Inflammatory macrophage treated with lipopolysaccharide for 1 hour (primary cell): ENCODE measurements at places on chromosomes 12 and 14.
A peak's percentile ranks its signal among the peaks of the same experiment; 100 is the strongest.

DNA sequence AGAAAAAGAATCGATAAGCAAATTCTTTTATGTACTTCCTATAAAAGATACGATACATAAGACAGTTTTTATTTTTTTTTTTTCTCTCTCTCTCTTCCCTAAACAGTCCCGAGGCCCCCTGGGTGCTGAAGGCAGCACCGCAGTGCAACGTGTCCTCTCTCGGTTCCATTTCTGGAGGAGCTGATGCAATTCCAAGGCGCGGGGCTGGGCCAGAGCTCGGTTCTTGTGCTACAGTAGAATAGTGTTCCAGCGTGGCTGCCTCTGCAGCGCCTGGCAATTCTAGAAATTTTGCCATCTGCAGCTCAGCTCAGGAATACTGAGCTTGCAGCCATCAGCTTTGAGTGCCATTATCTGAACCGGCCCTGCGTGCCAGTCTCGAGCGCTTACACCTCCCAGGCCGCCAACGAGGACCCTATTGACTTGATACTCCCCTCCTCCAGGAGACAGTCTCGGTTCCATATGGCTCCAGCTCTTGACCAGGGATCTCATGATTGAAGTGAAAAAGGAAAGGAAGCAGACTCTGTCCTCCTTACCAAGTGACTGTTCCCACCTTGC, 630 bp downstream of the ALDH1L2 start:
- peak; percentile 68 for DNase-seq

DNA sequence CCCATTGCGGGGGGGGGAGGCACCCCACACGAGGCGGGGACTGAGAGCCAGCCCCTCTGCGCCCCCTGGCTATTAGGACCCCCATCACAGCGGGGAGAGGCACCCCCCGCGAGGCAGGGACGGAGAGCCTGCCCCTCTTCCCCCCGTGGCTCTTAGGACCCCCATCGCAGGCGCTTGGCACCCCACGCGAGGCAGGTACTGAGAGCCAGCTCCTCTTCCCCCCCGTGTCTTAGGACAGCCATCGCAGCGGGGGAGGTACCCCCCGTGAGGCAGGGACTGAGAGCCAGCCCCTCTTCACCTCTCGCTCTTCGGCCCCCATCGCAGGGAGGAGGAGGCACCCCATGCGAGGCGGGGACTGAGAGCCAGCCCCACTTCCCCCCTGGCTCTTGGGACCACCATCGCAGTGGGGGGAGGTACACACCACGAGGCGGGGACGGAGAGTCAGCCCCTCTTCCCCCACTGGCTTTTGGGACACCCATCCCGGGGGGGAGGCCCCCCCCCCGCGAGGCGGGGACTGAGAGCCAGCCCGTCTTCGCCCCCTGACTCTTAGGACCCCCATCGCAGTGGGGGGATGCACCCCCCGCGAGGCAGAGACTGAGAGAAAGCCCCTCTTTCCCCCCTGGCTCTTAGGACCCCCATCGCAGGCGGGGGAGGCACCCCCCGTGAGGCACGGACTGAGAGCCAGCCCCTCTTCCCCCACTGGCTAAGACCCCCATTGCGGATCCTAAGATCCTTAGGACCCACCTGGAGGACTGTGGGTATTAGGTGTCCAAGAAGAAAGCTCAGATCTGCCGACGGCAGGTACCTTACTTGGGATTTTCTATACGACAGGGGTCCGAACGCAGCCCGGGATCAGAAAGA, 198.6 kb upstream of the PZP start:
- no peak for DNase-seq

DNA sequence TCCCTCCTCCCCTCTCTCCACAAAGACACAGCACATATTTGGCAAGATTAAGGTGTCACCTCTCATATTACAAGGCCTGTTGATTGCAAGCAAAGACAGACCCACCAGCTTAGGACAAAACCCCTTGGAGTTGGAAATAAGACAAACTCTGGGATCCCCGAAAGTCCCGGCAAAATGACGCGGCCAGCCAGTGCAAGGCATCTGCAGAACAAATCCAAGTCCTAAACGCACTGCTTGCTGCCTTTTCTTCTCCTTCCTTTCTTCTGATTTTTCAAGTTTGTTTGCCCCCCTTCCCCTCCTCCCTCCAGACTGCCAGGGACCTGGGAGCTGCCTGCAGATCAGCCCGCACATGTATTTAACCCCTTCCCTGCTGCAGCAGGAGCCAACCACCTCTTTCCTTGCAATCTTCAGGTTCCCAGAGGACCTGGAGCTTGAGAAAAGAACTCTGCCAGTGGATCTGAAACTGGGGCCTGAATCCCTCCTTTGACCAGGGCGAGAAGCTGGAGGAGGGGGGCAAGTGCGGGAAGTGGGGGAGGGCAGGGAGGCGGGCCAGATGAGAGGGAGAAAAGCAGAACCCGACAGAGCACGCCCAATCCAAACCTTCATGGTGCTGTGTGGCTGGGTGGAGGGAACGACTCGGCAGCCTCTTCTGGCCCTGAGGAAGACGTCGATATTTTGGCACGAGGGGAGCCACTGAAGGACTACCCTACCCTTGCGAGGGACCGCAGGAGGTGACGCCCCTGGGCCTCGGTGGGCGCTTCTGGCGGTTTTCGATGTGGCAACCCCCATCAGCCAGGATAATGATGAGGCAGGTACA, 2.0 kb upstream of the NTF3 start:
- no peak for DNase-seq

- no peak for DNase-seq
Measured at GRCh38 chr12:96520767-96521166, 31.4 kb downstream of the CFAP54 start.

GRCh38 chr12:29781705-29782266, 2.0 kb downstream of the TMTC1 start:
- no peak for DNase-seq

DNA sequence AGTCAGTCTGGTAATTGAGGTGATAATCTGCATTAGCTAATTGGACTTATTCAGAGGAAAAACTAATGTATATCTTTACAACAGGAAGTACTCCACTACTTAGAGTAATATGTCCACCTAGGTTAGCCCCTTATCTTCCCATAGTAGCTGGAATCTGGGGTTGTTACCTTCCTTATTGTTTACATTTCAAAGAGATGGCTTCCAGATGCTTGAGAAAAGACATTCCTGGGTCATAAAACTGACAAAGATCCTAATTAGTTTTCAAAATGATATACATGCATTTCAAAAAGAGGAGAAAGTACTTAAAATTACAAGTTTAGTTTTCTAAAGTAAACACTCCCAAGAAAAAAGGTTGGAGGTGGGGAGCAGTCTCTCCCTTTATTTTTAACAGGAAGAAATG, 78.1 kb downstream of the RPL10L start:
- DNase-seq = no peak

DNA sequence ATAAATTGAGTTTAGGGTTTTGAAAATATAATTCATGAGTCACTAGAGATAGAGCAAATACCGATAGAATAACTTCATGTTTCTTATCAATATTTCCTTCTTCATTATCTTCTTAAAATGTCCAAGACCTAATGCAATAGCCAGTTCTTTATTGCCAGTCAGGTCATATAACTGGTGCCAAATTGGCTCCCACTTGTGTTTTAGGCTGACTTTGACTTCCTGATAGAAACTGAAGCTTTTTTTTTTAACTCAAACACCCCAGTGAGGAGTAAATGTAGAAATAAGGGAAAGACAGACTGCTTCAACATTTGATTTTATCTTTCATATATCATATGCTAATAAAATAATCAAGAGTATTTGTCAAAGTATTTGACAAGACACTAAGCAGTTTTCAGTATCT, 80.7 kb downstream of the ARMH4 start:
- no peak for DNase-seq

- DNase-seq = no peak
Measured at GRCh38 chr12:26817183-26817591, 15.8 kb downstream of the ITPR2 start.

- no peak for DNase-seq
Measured at GRCh38 chr12:91773749-91774429, 371.8 kb downstream of the BTG1 start.

DNA sequence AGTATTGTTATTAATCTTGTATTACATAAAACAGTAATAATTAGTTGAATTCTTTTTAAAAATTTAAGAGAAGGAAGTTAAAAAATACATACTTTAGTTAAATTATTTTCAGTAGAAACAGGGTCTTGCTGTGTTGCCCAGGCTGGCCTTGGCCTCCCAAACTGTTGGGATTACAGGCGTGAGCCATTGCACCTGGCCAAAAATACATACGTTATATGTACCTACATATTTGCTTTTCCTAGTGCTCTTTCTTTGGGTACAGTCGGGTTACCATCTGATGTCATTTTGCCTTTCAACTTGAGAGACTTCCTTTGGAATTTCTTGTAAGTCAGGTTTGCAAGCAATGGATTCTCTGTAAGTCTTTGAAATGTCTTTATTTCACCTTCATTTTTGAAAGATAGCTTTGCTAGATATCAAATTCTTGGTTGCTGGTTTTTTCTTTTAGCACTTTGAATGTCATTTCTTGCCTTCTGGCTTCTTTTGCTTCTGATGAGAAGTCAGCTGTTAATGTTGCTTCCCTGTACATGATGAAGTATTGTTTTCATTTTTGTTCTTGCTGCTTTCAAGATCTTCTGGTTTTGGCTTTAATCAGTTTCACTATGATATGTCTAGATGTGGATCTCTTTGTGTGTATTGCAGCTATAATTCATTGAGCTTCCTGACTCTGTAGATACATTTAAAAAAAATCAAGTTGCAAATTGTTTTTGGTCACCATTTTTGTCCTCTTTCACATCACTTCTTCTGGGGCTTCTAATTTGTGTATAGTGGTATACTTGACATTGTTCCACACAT, 84.4 kb downstream of the SPATS2 start:
- no peak for DNase-seq

- no peak for DNase-seq
Measured at GRCh38 chr12:103676893-103677292, 89.8 kb downstream of the STAB2 start.

DNA sequence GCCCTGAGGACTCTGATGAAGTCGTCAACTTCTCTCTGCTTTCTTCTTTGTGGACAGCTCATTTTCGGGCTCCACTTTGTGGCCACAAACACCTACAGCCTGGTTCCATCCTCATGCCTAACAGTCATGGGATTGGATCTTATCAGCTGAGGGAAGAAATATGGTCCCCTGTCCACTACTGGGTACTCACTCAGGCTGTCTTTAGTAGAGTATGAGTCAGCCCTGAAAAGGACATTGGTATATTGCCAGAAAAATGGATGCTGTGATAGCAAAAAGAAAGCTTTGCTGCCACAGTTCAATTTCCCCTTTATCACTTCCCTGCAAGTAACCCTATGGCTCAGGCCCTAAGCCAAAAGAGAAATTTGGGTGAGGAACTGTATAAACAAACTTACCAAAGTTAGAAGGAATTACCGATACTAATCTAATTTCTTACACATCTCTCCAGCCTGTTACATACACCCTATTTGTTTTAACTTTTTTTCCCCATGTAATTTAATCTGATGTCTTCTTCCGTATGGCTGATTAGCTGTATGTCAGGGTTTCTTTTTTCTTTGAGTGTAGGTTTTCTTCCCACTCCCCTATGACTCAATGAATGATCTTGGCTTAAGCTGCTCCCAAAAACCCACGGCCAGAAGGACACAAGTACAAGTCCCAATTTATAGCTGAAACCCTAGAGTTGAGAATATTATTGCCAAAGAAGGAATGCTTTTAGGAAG, 29.1 kb downstream of the MTHFD1 start:
- peak; percentile 70 for DNase-seq

GRCh38 chr12:80374615-80375014, 69.4 kb upstream of the PTPRQ start:
- DNase-seq = no peak

DNA sequence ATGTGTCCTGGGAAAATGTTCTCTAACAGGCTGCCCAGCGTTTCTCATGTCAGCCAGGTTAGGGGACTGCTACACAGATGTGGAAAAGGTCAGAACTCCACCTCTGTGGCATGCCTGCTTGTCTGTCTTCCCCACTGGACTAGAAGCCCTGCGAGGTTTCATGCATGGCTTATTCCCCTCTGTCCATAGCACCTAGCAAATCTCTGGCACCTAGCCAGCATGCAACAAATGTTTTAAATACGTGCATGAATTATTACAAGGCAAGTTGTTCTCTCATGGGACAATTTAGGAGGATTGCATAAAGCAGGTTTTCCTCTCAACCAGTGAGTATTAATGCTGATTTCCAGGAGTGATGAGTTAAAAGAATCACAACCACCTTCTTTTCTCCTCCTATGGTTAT, 21.4 kb upstream of the KCNK13 start:
- no peak for DNase-seq

- DNase-seq = no peak
Measured at GRCh38 chr12:47084172-47084571, 4.4 kb upstream of the AMIGO2 start.

DNA sequence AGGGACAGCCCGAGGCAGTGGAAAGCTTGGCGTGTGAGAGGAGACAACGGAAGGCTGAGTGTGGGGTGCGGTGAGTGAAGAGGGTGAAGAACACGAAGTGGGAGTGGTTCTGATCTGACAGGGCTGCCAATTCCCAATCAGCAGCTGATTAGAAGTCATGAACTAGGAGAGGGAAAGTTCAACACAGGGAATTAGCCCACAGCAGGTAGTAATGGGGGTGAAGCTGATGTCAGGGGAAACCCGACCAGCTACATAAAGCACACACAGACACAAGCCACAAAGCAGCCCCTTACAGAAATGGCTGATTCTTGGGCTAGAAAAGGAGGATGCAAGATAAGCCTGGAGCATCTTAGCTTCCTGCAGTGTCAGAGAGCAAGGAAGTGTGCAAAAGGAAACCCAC, 47.5 kb upstream of the TCL1A start:
- no peak for DNase-seq

DNA sequence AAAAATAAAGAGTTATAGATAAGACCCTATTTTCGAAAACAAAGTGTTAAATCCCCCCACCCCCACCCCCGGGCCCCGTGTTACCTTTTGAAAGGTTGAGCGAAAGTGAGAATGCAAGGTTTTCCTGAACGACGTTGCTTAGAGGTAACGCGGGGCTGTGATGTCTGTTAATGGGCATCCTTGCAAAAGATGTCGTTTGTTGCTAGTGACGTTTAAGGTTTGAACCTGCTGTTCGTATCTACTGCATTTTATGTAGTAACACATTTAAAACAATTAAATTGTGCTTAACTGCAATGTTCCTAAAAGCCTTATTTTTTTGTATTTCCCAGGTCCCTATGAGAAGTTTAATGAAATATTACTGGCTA, 1.2 kb downstream of the CPSF6 start:
- DNase-seq = no peak

GRCh38 chr12:79886917-79887519, 47.9 kb downstream of the PPP1R12A start:
- peak; percentile 44 for DNase-seq

GRCh38 chr12:119372540-119372939, 38.0 kb downstream of the CCDC60 start:
- DNase-seq = no peak

DNA sequence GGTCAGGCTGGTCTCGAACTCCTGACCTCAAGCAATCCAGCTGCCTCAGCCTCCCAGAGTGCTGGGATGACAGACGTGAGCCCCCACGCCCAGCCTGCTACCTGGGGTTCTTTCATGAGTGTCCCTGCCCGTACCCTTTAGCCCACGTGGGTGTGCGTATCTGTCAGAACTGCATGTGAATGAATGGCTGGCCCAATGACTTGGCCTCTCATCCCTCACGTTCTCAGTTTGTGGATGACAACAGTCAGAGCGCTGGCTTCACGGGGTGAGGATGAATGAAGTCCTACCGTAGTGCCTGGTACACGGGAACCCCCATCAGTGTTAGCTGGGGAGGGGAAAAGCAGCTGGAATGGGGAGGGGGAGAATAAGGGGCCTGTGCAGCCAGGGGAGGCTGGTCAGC, 16.1 kb upstream of the ZDHHC22 start:
- DNase-seq = no peak
